ENCODE measurements at places on chromosomes 1 and 21. TPM values are rescaled to one million over a fixed set of nuclear protein-coding genes. Genes with fewer than 3 reads are reported as not detected.

Gene PDE4B
- total RNA-seq, result 3.0 TPM

Gene EPHB2
- 0.76 TPM for total RNA-seq

Gene DNAJC28
- total RNA-seq, result 1.5 TPM

Gene OR2AJ1
- total RNA-seq, result not detected

Gene VAV3
- total RNA-seq, result 126 TPM

Gene ZBTB21
- total RNA-seq, result 8.1 TPM

Gene TLR5
- total RNA-seq, result 9.3 TPM

Gene OR10J5
- total RNA-seq, result not detected

Gene JAM2
- 0.38 TPM for total RNA-seq

Gene DIO1
- not detected for total RNA-seq

Gene METTL25B
- total RNA-seq, result 9.7 TPM

Gene E2F2
- 16.9 TPM for total RNA-seq

Gene KRTAP12-3
- total RNA-seq, result not detected

Gene LRRN2
- total RNA-seq, result 1.3 TPM

Gene KLHDC7A
- 0.48 TPM for total RNA-seq

DNA sequence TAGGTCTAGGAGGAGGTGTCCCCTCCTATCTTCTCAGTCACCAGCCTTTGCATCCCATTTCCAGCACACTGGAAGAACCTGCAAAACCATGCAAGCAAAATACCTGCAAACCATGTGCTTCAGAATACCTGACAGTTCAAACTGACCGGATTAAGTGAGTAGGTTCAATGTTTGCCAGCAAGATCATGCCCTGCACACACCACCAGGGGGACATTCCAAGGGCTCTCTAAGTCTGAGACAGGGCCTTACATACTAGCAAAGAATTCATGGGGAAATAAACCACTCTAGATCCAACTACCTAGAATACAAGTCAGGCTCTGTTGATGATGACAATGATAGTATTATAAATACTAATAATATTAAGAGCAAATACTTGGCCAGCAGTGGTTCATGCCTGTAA is 27.6 kb downstream of the INPP5B start:
- DNase-seq, result no peak

DNA sequence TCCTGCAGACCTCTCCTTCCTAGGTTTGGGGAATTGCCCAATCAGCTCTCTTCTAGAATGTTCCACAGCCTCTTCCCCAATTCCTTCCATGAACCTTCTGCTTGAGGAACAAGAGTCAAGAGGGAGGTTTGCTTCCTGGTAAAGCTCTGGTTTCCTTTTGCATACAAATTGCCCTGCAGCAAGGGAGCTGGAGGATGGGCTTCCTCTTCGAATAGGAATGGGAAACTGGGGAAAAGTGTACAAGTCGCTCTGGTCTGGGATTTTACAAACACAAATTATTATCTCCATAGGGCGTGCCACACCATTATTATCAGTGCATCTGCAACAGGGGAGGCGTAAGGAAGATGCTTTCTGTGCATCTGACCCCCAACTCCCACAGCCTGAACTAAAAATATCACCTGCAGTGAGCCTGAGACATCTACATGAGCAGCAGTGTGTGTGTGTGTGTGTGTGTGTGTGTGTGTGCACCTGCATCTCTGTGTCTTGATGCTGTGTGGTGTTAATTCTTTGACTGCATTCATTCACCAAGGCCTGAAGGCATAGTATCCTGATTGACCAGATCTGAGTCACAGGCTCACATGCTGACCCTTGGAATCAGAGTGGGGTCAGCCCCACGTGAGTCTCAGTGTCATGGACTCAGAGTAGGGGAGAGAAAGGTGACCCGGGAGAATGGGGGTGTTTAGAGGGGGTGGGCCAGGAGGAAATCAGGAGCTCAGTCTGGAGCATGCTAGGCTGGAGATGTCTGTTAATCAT is 272.9 kb downstream of the KAZN start:
- DNase-seq, result no peak

DNA sequence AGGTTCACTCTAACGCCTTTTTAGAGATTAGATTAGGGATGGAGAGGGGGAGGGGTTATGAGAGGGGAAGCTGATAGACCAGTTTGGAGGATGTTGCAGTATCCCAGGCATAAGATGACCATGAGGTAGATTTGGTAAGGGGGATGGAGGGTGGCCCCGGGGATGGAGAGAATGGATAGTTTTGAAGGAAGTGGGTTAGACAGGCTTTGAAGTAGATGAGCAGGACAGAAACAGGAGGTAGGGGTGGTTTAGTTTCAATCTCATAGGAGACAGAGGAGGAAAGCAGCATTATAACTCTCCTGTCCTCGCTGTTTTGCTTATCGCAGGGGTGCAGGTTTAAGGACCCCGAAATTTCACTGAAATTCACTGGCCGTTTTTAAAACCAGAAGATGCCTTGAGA is 11.8 kb downstream of the UBIAD1 start:
- no peak for DNase-seq

DNA sequence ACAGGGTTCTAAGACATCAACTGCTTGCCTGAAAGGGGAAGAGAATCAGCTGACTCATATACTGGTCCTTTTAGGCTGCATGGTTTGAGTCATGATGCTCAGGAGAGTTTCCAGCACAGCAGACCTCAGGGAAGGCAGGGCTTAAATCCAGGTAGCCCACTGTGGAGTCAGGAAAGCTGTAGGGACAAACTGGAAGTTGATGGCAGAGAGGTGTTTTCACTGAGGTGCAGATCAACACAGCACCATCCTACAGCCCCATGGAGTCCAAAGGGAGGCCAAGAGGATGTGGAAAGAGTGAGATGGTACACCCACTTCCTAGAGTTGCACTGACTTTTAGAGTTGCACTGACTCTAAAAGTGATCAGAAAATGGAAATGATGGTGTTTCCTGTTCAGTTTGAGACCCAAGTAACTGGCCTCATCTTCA is 252.4 kb upstream of the DUSP10 start:
- DNase-seq, result no peak

- DNase-seq, result no peak
Measured at GRCh38 chr1:205026181-205026580, 16.8 kb upstream of the CNTN2 start.

DNA sequence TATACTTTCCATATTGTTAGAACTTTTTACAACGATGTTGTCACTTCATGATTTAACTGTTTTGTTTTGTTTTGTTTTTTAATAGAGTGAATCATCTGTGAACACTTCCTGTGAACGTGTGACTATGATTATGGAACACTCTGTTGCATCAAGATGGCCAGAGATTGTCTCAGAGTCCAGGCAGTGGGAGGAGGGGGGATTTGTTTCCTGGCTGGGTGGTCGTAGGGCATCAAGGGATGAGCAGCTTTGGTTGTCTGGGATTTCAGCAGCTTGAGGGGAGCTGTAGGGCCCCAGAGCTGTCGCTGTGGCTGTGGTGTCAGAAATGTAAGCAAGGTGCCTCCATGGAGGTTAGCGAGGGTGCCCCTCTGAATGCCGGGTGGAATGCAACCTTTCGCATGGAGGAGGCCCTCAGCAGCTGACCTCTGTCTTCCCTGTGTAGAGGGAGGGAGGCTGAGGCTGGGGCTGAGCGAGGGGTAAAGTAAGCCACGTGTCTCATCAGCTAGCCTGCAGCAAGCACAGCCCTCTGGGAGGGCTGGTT is 21.4 kb downstream of the NEK2 start:
- no peak for DNase-seq

DNA sequence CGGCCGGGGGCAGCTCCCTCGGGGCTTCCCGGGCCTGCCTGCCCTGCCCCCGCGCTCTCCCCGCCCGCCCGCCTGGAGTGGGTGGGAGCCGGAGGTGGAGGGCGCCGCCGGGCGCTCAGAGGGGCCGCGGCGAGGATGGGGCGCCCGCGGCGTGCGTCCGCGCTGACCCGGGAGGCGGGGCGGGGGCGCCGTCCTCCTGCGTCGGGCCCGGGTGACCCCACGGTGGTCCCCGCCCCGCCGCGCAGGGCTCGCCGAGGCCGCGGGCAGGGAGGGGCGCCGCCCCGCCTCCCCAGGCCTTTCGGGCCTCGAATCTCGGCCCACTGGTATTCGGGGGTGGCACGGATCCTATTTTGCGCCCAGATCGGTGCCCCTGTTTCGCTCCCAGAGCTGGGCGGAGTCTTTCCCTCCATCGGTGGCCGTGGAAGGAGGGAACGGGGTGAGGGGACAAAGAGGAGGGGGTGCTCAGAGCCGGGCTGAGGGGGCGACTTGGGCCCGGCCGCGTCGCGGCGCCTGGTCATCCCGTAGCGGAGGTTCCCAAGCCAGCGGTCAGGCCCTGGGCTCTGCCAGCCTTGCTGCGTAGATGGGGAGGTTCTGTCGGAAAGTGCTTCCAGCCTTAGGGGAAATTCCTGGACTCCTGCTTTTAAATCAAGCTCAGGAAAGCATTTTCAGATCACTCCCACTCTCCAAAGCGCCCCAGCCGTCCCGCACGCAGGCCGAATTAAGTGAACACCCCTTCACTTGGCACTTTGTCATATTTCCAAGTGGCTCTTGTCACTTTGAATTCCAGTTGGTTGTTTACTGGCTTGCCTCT is 545 bp downstream of the PATJ start:
- DNase-seq, result no peak

DNA sequence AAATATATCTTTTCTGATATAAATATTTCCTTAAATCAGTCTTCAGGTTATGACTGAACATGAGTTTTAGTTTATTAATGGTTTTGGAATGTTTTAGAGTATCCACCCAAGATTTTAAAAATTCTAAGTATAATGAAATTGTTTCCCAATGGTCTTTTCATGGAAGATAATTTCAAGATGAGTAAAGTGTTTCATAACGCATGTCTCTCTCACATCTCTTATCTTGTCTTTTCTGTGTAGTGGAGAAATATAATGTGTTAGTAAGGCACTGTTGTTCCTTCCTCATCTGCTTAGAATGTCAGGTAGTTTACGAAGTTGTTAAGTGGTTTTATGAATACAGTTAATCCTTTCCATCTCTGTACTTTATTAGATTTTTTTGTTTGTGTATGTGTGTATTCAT is 49.6 kb downstream of the PLA2G4A start:
- no peak for DNase-seq

DNA sequence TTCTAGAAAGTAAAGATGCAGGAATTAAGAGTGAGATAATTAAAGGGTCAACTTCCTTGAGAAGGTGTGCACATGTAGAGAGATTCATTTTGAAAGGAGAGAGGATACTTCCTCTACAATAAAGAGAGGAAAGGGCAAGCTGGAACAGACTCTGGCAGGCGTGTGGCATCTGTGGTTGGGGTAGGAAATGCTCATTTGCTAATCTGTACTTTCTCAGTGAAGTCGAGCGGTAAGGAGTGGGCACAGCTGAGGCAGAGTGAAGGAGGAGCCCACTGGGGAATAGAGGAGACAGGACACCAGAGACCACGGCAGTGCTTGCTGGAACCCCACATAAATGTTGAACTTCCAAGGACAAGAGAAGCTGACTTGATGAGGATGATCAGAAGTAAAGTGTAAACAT is 49.1 kb downstream of the PCSK9 start:
- no peak for DNase-seq

DNA sequence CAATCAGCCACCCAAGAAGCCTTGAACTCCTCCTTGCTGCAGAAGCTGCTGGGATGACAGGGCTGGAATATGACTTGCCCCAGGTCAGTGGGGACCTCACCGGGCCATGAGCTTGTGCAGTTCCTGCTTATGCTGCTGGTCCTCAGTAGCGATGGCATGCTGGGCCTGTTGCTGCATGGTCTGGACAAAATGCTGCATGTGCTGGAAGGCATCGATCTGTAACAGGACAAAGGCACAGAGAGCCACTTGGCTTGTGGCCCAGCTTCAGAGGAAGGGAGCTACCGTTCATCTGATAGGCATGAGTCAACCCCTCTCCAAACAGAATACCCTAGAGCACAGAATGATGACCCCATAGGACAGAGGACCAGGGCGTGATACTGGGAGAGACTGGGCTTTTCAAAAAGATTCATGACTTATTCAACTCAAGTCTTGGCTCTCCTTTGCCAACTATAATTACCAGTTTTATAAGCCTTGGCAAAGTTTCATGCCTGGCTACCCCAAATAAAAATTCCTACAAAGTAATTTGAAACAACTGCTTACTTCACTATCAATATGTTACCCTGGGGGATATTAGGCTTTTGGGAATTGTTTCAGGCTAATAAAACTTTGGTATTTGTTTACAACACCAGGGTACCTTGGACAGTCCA is 34.7 kb upstream of the EXOSC10 start:
- no peak for DNase-seq

DNA sequence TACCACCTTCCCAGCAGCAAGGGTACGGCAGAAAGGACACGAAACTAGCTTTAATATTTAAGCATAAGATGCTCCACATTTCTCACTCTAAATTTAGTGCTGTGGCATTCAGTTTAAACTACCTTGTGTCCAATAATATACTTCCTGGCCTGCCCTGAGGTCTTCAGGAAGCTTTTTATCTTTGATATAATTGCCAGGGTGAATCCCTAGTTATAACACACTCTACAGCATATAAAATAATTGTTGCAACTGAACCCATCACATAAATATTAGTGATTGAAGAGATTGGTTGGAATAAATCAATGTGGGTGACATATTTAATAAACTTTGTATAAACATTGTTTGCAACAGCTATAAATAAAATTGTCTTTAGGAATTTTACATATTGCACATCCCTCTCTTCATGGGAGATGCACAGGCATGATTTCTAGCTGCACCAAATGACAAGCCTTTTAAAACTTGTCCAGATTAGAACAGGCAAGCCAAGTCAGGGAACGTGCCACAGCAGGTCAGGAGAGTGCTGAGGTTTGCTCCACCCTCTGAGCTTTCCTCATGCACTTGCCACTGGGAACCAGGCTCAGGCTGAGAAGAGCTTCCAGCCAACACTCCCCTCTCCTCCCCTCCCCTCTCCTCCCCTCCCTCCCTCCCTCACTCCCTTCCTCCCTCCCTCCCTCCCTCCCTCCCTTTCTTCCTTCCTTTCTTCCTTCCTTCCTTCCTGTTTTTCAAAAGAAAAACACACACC is 623.2 kb upstream of the PKN2 start:
- DNase-seq, result no peak

- DNase-seq, result no peak
Measured at GRCh38 chr1:102942324-102942723, 166.0 kb downstream of the COL11A1 start.

DNA sequence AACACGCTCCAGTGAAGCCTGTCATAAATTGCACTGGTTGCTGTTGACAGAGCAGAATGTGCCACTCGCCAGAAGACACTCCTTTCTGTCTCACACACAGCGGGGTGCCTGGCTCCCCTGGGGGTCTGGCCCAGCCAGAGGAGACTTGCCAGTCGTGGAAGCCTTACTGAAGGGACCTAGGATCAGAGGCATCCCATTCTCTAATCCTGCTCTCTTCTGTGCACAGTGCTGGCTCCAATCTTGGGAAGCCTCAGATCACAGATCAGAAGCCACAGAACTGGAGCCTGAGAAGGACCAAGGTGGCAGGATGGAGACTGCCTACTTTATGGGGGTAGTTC is 1.4 kb downstream of the SLC9A1 start:
- DNase-seq, result no peak

- DNase-seq, result no peak
Measured at GRCh38 chr1:223525546-223525945, 132.3 kb downstream of the CCDC185 start.

- no peak for DNase-seq
Measured at GRCh38 chr1:21449906-21450305, 10.0 kb downstream of the NBPF3 start.

GRCh38 chr1:178651742-178652141 is 73.3 kb upstream of the RALGPS2 start:
- DNase-seq, result no peak

Data from esophagus squamous epithelium (tissue), 5 donors.